ENCODE measurements at places on chromosomes 3 and 15.

GRCh38 chr15:60362321-60363086 is 35.3 kb downstream of the ANXA2 start:
- no peak for DNase-seq

DNA sequence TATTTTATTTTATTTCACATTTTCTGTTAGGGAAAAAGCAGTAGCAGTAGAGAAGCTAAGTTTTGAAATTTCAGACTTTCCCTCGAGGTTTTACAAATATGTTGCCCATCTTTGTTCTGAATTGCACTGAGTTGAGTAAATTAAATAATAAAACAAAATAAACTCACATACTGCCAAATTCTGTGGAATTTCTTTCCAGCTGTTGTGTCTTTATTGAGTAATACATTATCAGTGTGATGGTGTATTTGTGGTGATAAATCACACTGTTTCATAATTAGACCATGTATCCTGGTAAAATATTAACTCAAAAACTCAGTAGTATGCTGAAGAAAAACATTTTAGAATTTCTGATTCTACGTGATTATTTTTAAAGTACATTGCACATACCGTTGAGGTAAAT is 592.1 kb downstream of the SI start:
- DNase-seq = no peak

DNA sequence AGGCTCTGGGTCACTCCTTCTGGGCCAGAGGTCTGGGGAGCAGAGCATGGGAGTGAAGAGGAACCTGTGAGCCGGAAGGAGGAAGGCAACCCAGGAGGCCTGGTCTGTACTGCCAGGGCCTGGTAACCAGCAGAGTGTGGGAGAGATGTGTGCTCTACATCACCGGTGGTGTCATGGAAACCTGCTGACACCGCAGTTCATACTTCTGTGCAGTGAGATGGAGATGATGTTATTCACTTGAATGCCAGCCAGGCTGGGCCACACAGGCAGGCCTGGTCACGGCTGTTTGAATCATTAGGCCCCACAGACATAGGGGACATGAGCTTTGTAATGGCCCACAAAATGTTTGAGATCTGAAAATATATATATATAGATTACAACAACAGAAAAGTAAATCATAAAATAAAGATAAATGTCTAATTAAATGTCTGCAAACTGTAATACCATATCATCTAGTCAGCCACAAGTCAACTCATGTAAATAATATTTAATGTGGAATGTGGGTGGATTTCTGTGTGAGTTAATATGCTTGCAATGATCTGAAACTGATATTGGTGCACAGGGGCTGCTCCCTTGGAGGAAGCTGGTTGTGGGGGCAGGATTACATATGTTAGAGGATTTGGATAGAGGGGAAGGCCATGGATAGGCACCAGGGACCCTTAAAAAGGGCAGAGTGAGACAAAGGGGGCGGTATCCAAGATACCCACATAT is 108.5 kb upstream of the PFN2 start:
- no peak for DNase-seq

DNA sequence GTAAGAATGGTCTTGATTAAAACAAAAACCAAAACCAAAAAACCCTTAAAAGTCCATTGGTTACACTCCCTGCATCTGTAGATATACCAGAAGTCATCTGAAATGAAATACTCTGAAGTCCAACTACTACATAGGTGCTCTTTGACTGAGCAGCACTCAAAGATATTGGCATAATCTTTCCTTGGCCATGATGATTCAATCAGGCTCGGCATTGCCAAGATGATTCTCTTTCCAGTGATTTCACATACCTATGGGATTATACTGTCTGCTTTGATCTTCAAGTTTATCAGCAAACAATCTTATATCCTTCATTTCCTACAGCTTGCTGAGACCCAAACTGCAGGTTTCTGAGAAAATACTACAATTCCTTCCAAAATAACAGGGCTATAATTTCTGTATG is 35.9 kb upstream of the DIPK2A start:
- DNase-seq = no peak

DNA sequence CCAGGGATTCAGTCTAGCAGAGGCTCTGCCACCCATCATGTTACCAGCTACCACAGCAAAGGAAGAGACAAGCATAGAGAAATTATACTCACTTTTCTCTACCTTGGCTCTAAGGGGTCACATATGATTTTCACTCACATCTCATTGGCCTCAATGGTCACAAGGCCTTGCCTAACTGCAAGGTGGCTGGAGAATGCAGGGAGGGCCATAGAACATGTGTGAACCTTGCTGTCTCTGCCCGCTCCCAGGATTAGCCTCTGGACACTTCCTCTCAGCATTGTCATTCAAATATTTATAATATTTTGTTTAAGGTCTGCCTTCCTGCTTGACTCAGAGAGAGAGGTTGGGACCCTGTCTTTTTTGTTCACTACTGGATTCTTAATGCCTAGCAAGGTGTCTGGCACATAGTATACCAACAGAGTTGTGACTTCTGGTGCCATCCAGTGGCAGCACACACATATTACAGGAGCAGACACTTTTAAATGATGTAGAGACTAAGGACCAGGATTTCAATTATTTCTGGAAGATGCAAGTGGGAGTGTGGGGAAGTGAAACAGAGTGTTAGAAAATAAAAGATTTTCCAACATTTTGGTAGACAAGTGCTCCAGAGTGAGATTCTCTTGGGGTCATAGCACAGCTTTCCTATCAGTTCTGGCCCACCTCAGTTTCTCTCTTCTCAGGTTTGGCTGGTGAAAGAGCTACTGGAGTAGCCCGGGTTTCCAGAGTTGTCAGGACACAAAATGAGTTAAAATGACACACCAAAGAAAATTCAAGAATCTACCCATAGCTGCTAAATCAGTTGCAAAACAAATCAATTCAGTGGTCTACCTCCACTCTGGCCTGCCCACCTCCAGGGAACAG is 119.0 kb upstream of the RASGRP1 start:
- DNase-seq = peak; percentile 8

DNA sequence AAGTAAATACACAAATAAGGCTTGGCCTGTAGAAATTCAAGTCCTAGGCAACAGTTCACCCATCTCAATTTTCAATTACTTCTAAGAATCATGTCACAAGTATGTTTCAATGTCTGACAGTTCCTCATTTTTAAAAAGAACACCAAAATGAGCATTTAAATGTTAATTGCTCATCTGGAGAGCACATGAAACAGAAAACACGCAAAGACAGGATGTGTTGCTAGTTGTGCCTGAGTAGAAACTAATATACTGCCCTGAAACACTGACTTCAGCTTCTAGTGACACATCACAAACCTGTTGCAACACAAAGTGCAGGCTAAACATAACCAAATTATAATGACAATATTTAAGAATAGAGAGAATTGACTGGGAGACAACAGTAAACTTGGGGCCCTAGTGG is 167.3 kb upstream of the THBS1 start:
- DNase-seq = no peak

- DNase-seq = no peak
Measured at GRCh38 chr3:133469140-133469731, 69.4 kb downstream of the BFSP2 start.

DNA sequence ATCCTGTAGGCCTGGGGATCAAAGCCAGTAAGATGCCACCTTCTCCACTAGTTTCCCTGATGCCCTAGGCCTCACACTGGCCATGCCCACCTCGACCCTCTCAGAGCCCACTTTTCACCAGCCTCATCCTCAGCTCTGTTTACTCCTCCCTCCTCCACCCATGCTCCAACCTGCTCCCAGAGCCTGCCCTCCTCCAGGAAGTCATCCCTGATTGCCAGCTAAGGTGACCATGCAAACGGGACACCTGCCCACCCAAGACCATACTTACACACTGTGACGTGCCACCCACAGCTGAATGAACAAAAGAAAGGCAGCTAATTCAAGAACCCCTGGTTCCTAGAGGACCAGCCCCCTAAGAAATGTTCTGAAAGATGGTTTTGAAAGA is 9.1 kb downstream of the PLCD1 start:
- no peak for DNase-seq

- no peak for DNase-seq
Measured at GRCh38 chr15:77282333-77282732, 137.6 kb downstream of the PEAK1 start.

- DNase-seq = no peak
Measured at GRCh38 chr3:126917232-126917804, 65.6 kb upstream of the PLXNA1 start.

DNA sequence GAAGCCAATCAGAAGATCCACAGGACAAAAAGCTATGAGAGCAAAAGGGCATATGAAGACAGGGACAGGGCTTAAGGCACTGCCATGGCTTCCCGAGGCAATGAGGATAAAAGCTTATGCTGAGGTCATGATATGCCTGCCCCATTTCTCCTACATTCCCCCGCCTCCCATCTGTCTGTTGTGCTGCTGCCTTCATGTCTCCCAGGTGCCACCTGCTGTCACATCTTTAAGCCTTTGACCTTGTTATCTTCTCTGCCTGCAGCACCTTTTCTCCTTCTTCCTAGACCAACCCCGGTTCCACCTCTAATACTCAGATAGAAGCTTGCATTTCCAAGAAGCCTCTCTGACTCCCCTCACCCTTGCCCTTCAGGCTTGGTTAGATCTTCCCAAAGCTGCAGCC is 213.8 kb downstream of the ARRDC4 start:
- no peak for DNase-seq

DNA sequence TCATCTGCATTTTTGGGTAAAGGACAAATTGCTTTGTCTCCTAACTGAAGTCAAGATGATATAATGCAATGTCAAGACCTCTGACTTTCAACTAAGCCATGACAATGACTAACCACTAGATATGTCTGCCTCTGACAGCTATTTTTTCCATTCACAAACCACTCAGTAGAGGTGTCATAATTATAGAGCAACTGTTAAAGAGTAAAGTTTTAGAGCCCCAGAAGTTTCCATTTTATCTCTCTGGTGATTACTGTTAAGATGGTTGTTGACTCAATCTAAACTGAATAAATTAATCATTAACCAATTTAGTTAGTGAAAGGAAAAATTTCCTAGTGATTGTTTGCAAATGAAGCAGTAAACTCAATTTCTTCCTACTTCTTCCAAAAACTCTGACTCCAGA is 779.9 kb downstream of the GRM7 start:
- no peak for DNase-seq

- DNase-seq = no peak
Measured at GRCh38 chr3:124168271-124168670, 176.3 kb upstream of the ROPN1 start.

GRCh38 chr3:123590685-123591450 is 6.0 kb upstream of the HACD2 start:
- DNase-seq = no peak

- DNase-seq = no peak
Measured at GRCh38 chr3:13134879-13135206, 61.6 kb upstream of the IQSEC1 start.

DNA sequence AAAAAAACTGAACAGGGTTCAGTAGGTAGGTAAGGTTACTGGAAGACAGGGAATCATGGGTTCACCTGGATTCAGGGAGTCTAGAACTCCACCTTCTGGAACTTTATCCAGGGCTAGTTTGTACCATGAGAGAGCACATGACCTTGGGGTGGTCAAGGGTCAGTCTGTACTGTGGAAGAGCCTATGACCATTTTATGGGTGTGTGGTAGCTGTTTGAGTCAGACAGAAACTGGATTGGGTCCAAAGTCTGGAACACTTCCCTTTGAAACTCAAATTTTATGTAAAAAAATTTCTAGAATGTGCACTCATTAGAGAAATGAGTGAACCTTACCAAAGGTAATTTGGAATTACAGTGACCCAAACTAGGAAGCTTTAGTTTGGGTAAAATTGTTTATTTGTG is 486.0 kb upstream of the AGTR1 start:
- DNase-seq = no peak

DNA sequence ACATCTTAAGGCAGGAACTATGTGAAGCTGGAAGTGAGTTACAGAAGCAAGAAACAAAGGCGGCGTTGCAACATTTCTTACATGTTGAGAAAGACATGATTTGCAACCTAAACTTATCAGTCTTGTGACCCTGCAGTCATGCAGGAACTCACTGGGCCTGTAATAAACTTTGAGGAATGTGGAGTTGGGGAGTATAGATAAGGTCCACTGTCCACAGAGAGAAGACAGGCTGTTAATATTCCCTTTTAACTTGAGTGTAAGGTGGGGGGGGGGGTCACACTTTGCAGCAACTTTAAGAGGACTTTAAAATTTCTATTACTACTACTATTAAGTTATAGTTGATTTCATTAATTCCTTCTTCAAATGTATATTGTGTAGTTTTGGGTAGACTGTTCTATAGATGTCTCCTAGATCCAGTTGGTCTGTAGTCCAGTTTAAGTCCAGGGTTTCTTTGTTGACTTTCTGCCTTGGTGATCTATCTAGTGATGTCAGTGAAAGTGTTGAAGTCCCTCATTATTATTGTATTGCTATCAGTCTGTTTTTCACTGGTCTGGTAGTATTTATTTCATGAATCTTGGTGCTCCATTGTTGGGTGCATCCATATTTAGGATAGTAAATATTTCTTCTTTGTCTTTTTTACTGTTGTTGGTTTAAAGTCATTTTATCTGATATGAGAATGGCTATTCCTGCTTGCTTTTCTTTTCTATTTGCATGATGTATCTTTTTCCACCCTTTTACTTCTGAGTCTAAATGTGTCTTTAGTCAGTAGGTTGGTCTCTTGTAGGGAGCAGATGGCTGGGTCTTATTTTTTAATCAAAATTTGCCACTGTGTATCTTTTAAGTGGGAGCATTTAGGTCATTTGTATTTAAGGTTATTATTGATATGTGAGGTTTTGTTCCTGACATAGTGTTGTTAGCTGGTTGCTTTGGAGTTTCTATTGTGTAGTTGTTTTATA is 15.6 kb upstream of the FAM98B start:
- no peak for DNase-seq

DNA sequence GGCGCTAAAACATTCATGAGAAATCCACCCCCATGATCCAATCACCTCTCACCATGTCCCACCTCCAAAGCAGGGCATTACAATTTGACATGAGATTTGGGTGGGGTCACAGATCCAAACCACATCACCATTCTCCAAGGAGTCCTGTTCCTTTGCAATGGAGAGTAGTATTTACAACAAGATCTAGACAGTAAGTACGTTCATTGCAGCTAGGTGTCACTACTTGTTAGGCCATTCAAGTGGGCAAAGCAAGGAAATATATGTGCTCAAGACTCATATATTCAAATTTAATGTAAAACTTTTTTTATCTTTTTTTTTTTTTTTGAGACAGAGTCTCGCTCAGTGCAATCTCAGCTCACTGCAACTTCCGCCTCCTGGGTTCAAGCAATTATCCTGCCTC is 79.3 kb downstream of the AQP9 start:
- no peak for DNase-seq

- DNase-seq = no peak
Measured at GRCh38 chr15:70142072-70142321, 44.3 kb upstream of the TLE3 start.

- DNase-seq = no peak
Measured at GRCh38 chr15:90557186-90558084, 27.7 kb downstream of the CRTC3 start.

GRCh38 chr3:42505849-42506410 is 3.5 kb downstream of the VIPR1 start:
- no peak for DNase-seq

DNA sequence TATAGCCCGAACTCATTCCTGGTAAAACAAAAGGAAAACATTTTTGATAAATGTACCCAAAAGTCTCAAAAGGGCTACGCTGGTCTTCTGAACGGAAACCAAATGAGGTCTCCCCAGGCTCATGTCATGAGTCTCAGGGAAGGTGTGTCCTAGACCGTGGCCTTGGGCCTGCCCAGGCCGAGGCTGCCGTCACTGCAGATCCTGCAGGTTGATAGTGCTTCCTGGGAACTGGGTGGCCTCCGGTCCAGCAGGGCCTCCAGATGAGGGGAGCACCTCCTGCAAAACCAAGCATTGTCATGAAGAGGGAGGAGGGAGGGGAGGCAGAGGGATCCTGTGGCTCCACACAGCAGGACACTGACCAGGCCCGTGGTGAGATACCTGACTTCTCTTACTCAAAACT is 37.5 kb downstream of the ZXDC start:
- DNase-seq = no peak

- no peak for DNase-seq
Measured at GRCh38 chr3:44468572-44469520, 8.6 kb downstream of the ZNF445 start.

Data from NCI-H187 treated with DMSO at 0.1 percent for 48 hours (cell line).